HepG2 (cell line): ENCODE measurements at places on chromosomes 12 and 14. TPM values are rescaled to one million over a fixed set of nuclear protein-coding genes. Genes with fewer than 3 reads are reported as not detected.

GRCh38 chr12:128657378-128657777 is 166.4 kb downstream of the SLC15A4 start:
- no peak for DNase-seq

GRCh38 chr12:110821917-110822316 is 24.9 kb upstream of the CCDC63 start:
- DNase-seq = no peak

DNA sequence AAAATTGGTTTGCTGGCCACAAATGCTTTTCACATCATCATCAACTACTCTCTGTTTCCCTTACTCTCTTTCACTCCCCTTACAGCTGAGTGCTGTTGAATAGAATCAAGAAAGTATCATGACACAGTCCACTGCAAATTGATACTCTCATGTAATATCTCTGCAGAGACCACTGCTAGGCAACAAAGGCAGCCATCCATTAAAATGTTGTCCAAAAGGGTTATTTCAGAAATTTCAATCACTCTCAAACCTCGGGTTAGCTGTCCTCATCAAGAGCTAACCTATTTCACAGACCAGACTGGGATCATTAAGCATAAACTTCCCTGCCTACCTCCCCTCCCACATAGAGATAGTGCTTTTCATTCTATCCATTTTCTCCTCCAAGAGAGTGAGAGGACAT is 186.7 kb downstream of the PLCZ1 start:
- no peak for DNase-seq

GRCh38 chr12:121299662-121300061 is 3.2 kb upstream of the CAMKK2 start:
- DNase-seq = no peak

- DNase-seq = peak; percentile 74
Observed at GRCh38 chr14:68794130-68794850, 1.4 kb upstream of the ZFP36L1 start.

- DNase-seq = peak; percentile 79
Observed at GRCh38 chr12:71685914-71686657, at the start of gene TMEM19. Gene TMEM19, plus strand, starts transcription at chr12:71686082. Its CDS starts 599 bp downstream, at chr12:71686681.

- no peak for DNase-seq
Observed at GRCh38 chr14:31357279-31357678, 63.1 kb downstream of the HEATR5A start.

DNA sequence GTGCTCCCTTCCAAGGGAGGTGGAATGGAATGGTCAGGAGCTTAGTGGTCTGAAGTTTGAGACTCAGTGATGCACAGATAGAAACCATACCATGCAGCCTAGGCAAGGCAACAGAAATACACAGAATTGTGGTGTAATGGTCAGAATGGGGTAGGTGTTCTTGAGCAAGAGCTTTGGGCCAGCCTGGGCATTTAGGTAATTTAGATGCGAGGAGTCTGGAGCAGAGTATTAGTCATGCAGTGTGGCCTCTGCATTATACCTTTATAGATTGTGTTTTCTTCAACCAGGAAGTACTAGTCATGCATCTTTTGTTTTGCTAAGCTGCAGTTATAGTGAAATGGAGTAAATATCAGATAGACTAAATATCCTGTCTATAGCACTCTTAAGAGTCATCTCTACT is 118.3 kb downstream of the DAAM1 start:
- no peak for DNase-seq

- DNase-seq = no peak
Observed at GRCh38 chr12:47824198-47824597, 4.5 kb upstream of the HDAC7 start.

- DNase-seq = no peak
Observed at GRCh38 chr14:72451054-72451972, 442.6 kb downstream of the DPF3 start.

DNA sequence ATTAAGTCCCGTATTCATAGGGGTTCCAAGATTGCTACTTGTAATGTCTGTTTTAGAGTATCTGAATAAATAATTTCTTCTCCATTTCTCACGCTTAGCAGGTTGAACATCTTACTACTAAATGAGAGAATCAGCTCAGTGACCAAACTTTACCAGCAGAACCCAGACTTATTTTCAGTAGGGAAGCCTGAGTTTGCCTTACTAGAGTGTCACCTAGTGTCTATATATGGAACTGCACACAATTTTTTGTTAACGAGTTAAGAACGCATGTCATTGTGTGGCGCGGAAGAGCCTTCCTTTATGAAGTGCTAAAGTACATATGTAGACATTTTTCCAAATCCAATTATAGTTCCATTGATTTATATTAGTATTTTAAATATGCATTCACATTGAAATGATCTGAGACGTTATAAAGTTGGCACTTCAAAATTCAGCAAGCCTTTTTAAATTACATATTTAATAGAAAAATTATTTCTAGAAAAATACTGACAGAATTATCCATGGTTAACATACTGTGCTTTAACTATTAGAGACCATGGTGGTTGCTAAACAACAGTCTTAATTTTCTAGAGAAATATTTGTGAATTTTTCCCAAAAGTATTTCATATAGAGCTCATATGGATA is 88.3 kb downstream of the RPS29 start:
- peak; percentile 70 for DNase-seq

GRCh38 chr12:41552588-41552987 is 364.5 kb downstream of the PDZRN4 start:
- DNase-seq = no peak

- peak; percentile 99 for DNase-seq
Observed at GRCh38 chr14:94395888-94396574, 7.6 kb upstream of the SERPINA1 start.

GRCh38 chr14:92426237-92426636 is 87.3 kb upstream of the RIN3 start:
- no peak for DNase-seq

- peak; percentile 41 for DNase-seq
Observed at GRCh38 chr14:77409131-77409533, 14.2 kb downstream of the NOXRED1 start.

- no peak for DNase-seq
Observed at GRCh38 chr14:32991691-32992090, 53.0 kb downstream of the NPAS3 start.

GRCh38 chr12:98645572-98646067 is 530 bp downstream of the APAF1 start:
- DNase-seq = no peak

GRCh38 chr14:28603606-28604005 is 163.0 kb upstream of the FOXG1 start:
- DNase-seq = no peak

DNA sequence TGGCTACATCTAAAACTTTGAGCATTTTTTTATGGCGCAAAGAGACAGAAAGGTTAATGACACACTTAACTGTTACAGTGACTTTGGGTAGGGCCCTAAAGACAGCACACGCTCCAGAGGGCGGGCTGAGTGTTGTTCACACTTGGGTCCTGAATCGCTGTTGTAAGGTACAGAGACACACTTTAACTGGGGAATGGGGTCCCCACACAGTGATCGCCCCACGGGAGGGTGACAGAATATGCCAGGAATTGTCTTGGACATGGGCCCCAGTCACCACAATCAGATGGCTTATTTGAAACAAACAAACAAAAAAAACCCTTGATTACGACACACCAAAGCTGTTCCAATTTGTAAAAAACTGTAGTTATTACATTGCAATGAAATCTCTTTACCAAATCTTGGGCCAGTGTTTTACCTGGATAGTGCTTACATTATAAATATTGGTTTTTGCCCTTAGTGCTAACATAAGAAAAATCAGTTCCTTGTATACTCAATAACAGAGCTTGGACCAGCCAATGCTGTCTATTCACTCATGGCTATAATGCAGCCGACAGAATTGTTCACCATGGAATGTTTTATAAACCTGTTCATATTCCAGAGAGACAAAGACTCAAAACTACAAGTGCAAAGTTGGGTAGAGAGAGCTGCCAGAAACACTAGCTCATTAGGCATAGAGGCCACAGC is 28.3 kb downstream of the KCTD10 start:
- DNase-seq = no peak

DNA sequence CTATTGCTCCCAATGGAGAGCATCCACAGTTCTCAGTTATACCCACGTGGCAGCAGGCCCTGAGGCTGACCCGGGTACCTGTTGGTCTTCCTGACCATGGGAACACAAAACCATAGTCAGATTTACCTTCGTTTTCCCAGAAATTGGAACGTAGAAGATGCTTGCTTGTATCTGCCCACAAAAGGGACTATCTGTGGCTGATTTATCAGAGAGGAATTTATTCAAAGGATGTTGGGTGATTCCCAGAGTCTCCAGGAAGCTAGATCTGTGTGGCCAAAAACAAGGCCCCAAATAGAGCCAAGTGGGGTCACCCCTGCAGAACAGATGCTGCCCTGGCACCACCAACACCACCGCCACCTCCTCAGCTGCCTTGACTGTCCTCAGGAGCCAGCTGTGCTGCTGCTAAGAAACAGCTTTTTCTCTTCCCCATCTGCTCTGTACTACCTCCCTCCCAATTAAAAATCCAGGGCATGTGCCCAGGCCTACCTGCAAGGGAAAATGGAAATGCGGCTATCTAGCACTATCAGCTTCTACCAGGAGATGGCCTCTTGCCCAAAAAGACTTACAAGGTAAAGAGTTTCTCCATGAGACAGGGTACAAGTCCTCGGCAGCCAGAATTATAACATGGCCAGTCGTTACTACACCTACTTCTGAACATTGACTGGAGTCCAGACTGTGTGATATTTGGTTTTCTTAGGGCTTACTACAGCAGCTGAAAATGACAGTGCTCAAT is 128.6 kb upstream of the PLEKHG7 start:
- peak; percentile 15 for DNase-seq

DNA sequence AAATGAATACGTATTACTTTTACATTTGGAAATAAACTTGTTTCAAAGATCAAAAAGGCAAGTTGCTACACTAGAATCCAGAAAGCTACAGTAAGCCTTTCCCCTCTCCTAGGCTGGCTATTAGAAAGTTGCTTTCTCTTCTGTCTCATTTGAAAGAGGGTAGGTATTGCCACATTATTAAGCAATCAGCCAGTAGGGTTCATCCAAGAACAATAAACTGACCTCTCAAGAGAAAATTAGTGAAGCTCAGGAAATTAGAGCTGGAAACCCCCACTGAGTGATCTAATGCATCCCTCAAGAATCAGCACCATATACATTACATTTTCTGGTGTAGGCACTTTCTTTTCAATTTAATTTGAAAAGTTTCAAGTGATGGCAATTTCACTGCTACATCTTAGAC is 4.5 kb upstream of the TMEM233 start:
- DNase-seq = no peak

GRCh38 chr12:23066095-23066494 is 441.1 kb downstream of the ETNK1 start:
- no peak for DNase-seq

- no peak for DNase-seq
Observed at GRCh38 chr14:47874350-47874749, 198.9 kb upstream of the MDGA2 start.

DNA sequence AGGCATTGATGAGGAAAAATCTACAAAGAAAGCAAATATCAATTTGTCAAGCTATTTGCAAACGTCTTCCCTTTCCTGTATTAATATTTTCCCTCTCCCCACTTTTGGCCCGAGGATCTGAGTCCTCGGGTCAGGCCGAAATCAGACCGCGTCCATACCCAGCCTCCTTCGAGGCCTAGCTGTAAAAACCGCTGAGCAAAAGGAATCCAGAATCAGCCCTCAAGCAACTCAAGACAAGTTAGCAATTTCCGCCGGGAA is 353 bp upstream of the MAPK1IP1L start:
- no peak for DNase-seq

DNA sequence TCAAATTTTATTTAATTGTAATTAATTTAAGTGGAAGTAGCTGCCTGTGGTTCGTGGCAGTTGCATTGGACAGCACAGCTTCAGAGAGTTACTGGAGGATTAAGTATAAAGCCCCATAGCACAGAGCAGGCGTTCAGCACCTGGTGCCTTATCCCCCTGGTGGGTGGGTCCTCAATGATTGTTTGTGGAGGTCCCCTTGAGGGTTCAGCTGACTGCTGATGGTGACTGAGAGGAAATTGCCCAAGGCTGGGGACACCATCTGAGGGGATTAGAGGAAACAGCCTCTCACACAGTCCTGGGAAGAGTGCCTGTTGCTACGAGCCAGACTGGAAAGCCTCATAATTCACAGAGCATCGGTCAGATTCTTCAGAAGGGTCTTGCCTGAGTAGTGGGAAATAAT is 83.4 kb upstream of the NOS1 start:
- DNase-seq = no peak

DNA sequence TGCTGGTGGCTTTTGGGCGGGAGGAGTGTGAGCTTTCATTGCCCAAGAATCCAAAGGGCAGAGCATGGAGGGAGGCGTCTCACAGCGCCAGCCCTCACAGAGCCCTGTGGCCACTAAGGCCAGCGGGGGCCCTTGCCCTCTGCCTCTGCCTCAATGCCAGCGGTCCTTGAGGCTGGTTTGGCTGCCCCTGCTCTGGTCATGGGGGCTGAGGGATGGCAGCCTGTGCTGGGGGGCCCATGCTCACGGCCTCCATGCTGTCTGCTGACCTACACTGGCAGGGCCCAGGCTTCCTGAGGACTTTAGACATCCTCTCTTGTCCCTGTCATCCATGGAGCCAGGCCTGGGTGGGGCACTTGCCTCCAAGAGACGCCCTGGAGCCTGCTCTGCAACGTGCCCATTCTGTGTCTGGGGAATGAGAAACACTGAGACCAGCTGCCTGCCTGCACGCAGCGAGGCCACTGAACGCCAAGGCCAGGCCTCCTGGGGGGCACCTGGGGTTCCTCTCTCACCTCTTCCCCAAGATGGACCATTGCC is 143.4 kb downstream of the KIF26A start:
- DNase-seq = no peak

GRCh38 chr12:56074396-56074795 is 5.6 kb upstream of the ERBB3 start:
- DNase-seq = no peak

PLEKHD1 gene
- total RNA-seq = not detected in 2 replicates

OTOGL gene
- total RNA-seq = not detected in 2 replicates

ADAM21 gene
- 0.07 TPM in 1 of 2 replicates, not detected in the other for total RNA-seq

RILPL2 gene
- total RNA-seq = 8.1 and 9.1 TPM in 2 replicates

SMCO3 gene
- total RNA-seq = 0.11 and 0.42 TPM in 2 replicates

NKX2-8 gene
- total RNA-seq = not detected in 2 replicates

OASL gene
- 0.18 and 0.22 TPM in 2 replicates for total RNA-seq

MTRFR gene
- 9.9 and 10.0 TPM in 2 replicates for total RNA-seq

TBX3 gene
- 17.2 and 27.1 TPM in 2 replicates for total RNA-seq

CLEC14A gene
- not detected in 2 replicates for total RNA-seq

CHST11 gene
- total RNA-seq = not detected in 2 replicates

CNOT2 gene
- 76.6 and 82.7 TPM in 2 replicates for total RNA-seq
